ENCODE measurements at places on chromosomes 3 and 15.
A peak's percentile ranks its signal among the peaks of the same experiment; 100 is the strongest.

GRCh38 chr15:53910236-53910849, 67.9 kb upstream of the UNC13C start:
- no peak for DNase-seq

DNA sequence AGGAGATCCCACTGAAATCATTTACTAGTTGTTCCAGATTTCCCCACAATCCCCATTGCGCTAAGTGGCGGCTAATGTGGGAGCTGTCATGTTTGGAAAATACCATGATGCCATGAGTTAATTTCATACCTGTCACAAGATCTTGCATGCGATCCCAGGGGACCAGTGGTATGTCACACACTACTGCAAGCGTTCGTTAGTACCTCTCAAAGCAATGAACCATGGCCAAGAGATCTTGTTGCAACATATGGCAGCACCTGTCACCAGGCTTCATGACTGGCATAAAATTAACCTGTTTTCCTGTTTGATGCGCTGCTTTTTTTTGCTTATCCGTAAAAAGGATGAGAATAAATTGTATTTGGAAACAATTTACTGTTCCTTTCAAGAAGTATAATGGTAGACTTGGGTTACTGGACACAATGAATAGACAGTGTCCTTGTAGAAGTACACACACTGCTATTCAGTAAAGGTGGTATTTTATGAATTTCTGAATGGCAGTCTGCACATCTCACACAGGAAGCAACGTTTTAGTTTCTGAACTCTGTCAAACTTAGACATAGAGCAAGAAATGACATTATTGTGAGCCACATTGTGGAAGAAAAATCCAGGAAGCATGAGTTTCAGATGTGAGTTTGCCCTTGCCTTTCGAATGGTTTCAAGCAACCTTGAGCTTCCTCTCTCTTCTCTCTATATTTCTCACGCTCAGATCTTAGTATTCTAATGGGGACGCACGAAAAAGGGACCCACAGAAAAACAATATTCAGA, 81.9 kb downstream of the CHL1 start:
- no peak for DNase-seq

DNA sequence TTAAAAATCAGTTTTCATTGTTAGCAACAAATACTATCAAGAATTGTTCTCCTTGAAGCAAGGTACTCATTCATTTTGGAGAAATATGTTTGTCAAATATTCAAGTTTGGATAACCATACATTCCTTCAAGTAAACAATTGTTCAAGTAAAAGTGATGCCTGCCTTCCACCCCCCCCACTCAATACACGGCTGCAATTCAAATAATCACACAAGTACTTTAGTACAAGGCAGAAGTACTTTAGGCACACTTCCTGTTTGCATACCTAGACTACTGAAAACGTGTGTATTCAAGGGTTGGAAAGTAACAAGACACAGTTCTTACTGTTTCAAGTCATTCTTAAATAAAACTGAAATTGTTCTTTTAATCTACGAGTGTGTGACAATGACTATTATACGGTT, 45.4 kb downstream of the TJP1 start:
- no peak for DNase-seq

- no peak for DNase-seq
Measured at GRCh38 chr3:1903111-1903510, 195.6 kb upstream of the CNTN4 start.

GRCh38 chr3:52531860-52532516, 1.7 kb downstream of the NT5DC2 start:
- peak; percentile 23 for DNase-seq

- no peak for DNase-seq
Measured at GRCh38 chr3:114022145-114022802, 34.1 kb downstream of the CCDC191 start.
